ENCODE measurements at places on chromosomes 7 and 10.

- peak; percentile 69 for DNase-seq
These were observed 98.9 kb downstream of the DYNC1I1 start for GRCh38 chr7:95871075-95871848.

GRCh38 chr10:11403116-11403515 lies 208.3 kb downstream of the USP6NL start:
- no peak for DNase-seq

GRCh38 chr10:4686644-4686996 lies 139.4 kb upstream of the AKR1E2 start:
- no peak for DNase-seq

DNA sequence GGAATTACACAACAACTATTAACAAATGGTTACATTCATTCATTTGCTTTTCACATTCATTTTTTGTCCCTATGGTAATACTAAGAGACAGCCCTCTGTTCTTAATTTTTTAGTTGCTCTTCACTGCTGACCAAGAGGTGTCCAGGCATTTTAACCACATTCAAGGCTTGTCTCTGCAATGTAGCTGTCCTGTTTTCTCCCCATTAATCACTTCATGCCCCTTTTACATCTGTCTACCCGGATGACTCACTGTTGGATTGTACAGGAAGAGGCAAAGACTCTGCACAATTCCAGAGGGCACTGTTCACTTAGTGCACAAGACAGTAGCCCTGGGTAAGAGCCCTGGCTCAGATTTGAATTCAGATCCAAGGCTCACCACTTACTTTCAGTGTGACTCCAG lies 168.5 kb downstream of the NOC3L start:
- no peak for DNase-seq

GRCh38 chr7:33674804-33675411 lies 230.4 kb upstream of the BMPER start:
- no peak for DNase-seq

Measured in globus pallidus (tissue), 1 donor.